ENCODE measurements at places on chromosomes 4 and X.

DNA sequence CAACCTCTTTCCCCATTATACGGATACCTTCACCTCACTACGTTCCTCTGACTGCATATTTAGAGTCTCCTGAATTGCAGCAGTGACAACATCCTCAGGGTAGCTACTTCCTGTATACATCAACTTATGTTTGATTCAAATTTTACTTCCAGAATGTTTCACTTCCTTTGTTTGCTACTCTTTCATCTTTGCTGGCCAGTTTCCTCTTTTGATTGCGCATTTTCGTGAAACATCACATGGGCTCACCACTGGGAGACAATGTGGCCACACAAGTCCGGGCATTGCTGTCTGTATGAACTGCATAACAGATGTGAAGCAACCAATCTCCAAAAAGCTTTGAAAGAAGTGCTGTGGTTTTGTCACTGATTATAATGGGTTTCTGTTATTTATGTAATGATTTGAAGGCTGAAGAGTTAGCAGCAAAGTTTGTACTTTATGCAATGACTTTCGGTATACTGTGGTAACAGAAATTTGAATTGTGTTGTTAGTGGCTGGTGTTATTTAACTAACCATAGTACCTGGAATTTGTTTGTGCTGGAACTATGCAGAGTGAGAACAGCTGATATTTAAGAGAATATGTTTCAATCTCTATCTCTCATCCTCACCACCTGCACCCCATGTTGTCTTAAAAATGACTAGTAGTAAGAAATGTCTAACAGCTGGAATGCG lies 7.4 kb downstream of the SNCA start:
- no peak for DNase-seq

DNA sequence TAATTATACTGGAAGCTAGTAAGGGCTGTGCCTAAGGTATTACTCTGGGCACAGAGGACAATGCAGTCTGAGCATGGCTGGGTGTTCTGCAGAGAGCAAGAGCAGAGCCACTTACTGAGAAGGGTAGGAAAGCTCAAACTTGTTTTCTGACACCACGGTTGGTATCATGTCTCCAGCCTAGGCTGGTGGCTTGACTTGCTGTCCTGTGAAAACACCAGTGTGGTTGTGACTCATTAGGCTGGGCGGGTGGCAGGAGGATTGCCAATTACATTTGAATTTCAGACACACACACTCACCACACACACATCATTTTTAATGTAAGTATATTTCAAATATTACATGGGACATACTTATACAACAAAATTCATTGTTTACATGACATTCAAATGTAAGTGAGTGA lies 19.7 kb upstream of the MTM1 start:
- no peak for DNase-seq

- no peak for DNase-seq
These were observed 20.4 kb downstream of the MSANTD1 start for GRCh38 chr4:3269105-3269927.

DNA sequence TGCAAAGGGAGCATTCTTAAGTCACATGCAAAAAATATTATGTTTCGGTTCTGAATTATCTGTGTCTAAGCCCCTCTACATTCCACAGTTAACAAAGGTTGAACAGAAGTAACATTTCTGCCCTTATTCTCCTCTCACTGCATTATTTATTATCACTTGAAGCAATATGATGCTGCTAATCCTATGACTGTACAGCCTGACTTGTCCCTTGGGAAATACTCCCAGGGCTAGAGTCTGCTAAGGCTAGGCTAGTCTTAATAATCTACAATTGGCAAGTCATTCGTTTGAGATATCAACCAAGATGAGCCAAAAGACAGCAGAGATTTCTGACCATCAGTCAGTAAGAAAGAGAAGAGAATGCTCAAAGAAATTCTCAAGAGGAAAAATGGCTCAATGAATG lies 226.9 kb upstream of the HCCS start:
- no peak for DNase-seq

Measured in SK-N-DZ (cell line).